Muscle of back (tissue), 13 donors: ENCODE measurements at places on chromosomes 13 and 19. TPM values are rescaled to one million over a fixed set of nuclear protein-coding genes. Genes with fewer than 3 reads are reported as not detected.

GRCh38 chr19:18433735-18434398 lies 4.1 kb downstream of the ISYNA1 start:
- no peak for DNase-seq

- no peak for DNase-seq
Measured at GRCh38 chr13:94780421-94780820, 68.1 kb upstream of the SOX21 start.

GRCh38 chr13:91659256-91660075 lies 261.0 kb downstream of the GPC5 start:
- DNase-seq: no peak

GRCh38 chr13:87666831-87667230 lies 4.3 kb upstream of the SLITRK5 start:
- no peak for DNase-seq

GRCh38 chr19:7521551-7522071 lies 813 bp upstream of the MCOLN1 start:
- no peak for DNase-seq

DNA sequence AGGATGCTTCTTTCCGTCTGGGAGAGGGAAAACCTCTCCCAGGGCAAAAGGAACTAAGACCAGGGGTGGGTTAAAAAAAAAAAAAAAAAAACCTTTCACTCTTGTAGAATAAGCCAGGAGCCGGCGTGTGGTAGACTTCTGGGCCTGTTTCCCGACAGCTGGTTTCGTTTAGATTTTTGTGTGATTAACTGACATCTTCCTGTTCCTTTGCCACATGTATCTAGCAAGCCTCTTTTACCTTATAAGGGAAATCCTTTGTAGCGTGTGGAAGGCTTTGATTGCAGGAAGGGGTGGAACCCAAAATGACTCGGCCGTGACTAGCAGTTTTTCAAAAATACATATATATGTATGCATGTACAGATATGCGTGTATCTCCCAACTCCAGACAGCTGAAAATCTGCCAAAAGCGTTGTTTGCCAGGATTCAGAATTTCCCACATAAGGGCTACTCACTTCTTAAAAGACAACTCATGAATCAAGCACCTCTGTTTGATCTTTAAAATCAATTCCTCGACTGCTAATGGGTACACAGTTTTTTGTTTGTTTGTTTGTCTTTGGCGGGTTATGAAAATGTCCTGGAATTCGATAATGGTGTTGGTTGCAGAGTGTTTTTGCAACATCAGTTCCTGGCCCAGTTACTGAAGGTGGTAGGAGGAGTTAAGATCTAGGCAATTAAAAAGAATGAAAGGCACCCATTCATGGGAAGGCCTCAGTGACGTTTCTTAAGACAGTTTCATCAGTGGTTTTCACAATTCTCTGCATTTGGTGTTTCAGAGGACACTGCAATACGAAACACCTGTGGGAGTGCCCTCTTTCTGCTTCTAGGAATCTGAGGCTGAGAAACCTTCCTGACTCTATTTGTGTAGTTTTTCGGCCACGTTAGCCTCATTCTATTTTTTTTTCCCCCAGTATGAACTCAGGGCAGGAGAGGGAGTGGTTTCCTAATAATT lies 2.7 kb downstream of the TPM4 start:
- DNase-seq: peak; percentile 97

DNA sequence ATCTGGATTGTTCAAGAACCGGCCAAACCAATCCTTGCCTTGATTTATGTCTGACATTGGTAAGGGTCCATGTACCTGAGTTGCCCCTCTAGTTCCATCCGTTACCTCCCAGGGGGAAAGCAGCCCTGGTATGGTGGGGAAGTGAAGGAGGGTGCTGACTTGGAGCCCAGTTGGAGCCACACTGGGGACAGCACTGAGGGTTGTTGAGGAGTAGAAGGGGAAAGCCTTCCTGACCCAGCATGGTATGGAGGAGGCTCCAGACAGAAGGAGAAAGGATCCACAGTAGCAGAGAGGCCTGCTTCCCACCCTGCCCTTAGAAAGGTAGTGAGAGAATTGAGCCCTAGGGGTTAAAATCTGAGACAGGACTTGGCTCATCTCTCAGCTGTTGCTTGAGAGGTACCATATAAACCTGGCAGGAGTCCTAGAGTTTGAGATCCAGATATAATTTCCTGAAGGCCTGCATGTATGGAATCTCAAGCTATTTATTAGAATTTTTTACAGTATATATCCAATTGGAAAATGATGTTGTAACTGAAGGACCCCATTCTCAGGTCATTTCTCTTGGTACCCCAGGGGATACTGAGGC lies 16.7 kb upstream of the FCGBP start:
- no peak for DNase-seq

GRCh38 chr13:95159458-95159857 lies 141.8 kb downstream of the ABCC4 start:
- no peak for DNase-seq

- no peak for DNase-seq
Measured at GRCh38 chr13:19998960-19999359, 40.4 kb downstream of the ZMYM2 start.

GRCh38 chr13:34419755-34420154 lies 522.3 kb upstream of the NBEA start:
- no peak for DNase-seq

The ZIM2 gene
- 1.1 TPM for polyA plus RNA-seq

The SIGLEC5 gene
- polyA plus RNA-seq: not detected

The ZNF491 gene
- 3.4 TPM for polyA plus RNA-seq

The RNF113B gene
- polyA plus RNA-seq: not detected
